ENCODE measurements at places on chromosomes 6 and 20. TPM values are rescaled to one million over a fixed set of nuclear protein-coding genes. Genes with fewer than 3 reads are reported as not detected.

Gene HSPA12B
- 0.35 TPM for polyA plus RNA-seq

Gene RAB44
- not detected for polyA plus RNA-seq

Gene OVOL2
- 0.98 TPM for polyA plus RNA-seq

Gene GJA1
- 41.6 TPM for polyA plus RNA-seq

Gene GINS1
- polyA plus RNA-seq, result not detected

Gene MTO1
- 46.0 TPM for polyA plus RNA-seq

Gene TCP11
- 0.94 TPM for polyA plus RNA-seq

Gene CALHM4
- polyA plus RNA-seq, result not detected

Gene LY6G6C
- not detected for polyA plus RNA-seq

Gene FGD2
- polyA plus RNA-seq, result not detected

Gene GPSM3
- not detected for polyA plus RNA-seq

Gene SNHG17
- 20.0 TPM for polyA plus RNA-seq

Gene TENT5A
- 5.0 TPM for polyA plus RNA-seq
